DMS153 (cell line): ENCODE measurements at places on chromosomes 3 and 15.

DNA sequence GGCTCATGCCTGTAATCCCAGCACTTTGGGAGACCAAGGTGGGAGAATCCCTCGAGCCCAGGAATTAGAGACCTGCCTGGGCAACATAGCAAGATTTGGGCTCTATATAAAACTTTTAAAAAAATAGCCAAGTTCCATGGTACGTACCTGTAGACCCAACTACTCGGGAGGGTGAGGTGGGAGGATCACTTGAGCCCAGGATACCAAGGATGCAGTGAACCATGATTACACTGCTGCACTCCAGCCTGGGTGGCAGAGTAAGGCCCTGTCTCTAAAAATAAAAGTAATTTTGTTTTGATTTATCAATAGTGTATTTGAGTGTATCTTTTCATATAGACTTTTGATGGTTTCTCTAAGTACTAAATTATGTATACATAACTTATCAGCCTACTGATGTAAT lies 63.1 kb downstream of the LSM3 start:
- no peak for DNase-seq

DNA sequence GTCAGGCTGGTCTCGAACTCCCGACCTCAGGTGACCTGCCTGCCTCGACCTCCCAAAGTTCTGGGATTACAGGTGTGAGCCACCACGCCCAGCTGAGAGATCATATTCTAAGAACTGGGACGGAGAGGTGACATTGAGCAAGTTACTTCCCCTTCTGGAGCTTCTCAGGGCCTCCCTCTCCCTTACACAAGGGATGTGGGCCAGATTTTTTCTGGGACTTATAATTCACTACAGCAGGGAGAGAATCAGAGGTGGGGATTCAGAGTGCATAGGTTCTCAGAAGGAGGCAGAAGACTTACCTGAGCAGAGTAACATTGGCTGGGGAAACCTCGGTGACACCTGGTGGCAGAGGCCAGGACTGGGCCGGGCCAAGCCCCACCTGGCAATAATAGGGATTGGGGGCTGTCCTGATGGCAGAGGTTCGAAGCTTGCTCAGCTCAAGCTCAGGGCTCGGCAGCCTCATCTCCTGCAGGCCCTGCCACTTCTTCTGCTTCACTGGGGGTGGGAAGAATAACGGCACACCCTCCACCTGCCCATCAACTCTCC lies 6.8 kb downstream of the LTK start:
- no peak for DNase-seq

- no peak for DNase-seq
Observed at GRCh38 chr3:39211332-39212130, 19.1 kb upstream of the XIRP1 start.

DNA sequence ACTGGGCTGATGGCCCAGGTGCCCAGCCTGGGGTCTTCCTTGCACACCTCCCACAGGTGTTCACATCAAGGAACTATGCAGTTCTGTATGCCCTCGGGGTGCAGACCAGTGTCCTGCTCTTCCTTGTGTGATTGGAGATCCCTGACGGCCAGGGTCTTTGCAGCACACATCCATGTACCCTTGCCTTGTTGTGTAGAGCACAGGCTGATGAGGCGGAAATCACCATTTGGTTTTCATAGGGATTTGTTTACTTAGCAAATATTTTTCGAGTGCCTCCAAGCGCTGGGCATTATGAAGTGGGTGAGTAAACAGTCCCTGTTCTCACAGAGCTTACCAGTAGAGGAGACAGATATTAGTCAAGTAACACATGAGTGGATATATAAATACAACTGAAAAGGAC lies 209.3 kb upstream of the UMPS start:
- DNase-seq = peak; percentile 98

- DNase-seq = no peak
Observed at GRCh38 chr3:139778682-139779233, 101.0 kb upstream of the NMNAT3 start.

DNA sequence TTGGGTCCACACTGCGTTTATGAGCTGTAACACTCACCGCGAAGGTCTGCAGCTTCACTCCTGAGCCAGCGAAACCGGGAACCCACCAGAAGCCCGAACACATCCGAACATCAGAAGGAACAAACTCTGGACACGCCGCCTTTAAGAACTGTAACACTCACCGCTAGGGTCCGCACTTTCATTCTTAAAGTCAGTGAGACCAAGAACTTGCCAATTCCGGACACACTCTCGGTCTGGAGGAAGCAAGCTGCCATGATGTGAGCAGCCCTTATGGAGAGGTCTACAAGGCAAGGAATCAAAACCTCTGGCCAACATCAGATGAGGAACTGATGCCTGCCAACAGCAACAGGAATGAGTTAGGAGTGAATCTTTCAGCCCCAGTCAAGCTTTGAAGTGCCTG lies 62.9 kb downstream of the SLC28A2 start:
- DNase-seq = no peak

DNA sequence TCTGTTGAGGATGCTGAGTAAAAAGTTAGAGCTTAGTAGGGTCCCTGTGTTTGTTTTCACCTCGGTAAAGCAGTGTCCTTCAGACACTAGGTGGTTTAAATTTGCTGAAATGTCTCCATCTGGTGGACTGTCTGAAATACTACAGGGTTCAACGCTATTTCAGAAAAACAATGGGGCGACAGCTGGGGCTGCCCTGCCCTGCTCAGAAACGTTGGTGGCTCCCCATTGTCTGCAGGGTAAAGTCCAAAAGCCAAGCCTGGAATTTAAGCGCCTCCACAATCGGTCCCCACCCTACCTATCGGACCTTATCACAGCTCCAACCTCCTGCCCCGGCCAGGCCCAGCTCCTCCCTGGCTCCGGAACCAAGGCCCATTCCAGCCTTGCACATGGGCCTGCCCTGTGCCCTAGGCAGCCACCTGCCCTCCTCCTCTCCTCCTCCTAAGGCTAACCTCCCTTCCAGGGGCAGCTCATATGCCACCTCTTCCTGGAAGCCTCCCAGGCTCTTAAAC lies 4.3 kb upstream of the TSEN2 start:
- DNase-seq = no peak

DNA sequence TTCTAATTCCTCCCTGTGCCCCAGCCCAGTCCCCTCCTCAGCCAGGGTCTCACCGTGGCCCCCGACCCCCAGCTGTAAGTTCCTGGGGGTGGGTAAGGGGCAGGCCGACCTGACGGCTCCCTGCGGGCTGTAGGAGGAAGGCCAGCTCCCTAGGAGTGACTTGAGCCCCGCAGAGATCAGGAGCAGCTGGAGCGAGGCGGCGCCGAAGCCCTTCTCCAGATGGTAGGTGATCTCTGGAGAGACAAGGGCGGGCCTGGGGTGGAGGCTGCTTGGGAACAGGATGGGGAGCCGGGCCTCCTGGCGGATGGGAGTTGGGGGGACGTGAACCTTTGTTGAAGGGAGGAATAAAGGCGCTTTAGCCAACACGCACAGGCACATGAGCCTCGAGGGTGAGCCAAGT lies 4.2 kb downstream of the SLC28A1 start:
- no peak for DNase-seq

DNA sequence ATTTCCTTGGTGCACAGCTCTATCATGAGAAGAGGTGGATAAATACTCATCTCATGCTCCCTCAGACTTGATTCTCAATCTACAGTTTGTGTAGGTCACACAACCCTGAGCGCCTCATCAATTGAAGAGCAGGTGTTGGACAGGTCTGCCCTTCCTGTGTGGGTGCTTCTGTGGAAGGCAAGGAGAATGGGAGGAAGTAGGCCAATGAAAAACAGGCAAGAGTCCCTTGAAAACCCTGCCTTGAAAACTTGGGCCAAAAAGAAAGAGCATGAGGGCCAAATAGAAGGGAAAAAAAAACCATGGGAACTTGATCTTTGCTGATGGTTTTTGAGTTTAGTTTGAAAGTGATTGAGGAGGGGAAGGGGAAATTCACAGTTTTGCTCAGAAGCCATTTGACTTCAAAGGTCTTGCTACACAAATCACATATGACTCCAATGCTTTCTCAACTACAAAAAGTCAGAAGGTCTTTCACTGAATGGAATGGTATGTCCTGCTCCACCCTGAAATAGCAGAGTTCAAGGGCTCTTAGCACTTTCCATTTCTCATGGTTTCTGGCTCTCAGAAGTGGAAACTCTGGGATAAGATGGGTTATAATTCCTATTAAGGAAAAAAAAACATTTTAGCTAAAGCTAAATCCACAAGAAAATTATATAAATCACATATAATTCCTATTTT lies 37.2 kb upstream of the TM4SF1 start:
- DNase-seq = no peak

- DNase-seq = no peak
Observed at GRCh38 chr3:146493221-146493620, 23.9 kb upstream of the PLSCR2 start.

DNA sequence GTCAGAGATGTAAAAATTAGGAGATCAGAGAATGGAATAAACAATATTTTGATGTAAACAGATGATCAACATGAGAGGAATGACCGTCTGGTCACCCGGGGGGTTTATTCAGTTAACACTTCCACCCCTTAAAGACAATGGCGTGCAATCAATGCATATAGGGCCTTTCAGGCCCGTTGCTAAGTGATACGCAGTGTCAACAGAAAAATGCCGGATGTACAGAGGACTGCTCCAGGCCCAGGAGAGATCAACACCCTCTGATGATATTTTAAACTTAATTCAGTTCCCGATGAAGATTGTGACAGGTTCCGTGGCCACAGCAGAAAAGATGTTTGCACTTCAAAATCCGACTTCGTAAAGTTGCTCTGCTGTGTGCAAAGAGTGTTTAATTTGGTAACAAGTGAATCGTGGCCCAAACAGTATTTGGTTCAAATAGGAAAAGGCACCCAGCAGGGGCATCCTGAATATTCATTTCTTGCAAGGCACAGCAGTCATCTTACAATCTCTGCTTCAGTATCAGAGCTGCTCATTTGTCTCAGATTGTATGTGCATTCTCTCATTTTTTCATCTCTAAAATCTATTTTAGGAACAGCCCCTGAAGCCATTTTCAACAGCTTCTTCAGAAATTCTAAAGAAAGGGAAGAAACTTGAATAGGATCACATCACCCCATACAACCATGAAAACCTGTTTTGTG lies 72.6 kb downstream of the FOXB1 start:
- no peak for DNase-seq

GRCh38 chr15:25066708-25067107 lies 111.9 kb downstream of the SNRPN start:
- no peak for DNase-seq

- DNase-seq = no peak
Observed at GRCh38 chr15:29557171-29557570, 265.1 kb downstream of the TJP1 start.

DNA sequence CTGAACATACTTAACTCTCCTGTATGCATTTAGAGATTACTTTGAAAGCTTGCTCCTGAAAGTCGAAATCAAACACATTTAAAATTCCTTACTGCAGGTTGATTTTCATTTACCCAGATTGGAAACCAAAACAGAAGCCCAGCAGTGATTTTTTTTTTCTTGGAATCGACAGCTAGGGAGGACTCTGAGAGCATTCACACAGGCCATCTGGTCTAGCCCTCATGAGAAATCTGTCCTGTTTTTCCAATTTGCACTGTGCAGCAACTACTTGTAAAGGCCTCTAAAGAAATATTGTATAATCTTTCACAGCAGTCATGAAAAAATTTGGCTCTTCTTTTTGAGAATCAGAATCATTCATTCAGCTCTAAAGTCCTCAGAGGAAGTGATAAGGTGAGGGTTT lies 179.2 kb downstream of the KCNAB1 start:
- no peak for DNase-seq

DNA sequence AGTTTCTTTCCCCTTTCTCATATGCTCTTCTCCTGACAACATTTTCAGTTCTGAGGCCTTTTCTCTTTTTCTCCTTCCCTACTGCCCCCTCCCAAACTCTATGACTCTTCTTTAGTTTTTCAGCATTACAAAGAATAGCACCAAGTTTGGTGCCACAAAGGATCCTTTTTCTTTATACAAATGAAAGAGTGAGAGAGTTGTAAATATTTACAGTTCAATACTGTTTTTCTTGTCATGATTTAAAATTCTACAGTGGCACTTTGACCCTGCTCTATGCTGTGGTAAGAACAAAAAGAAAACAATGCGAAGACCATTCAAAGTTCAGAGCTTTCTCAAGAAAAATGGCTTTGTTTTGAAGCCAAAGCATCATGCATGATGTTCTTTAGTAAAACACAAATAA lies 667.9 kb upstream of the SGO1 start:
- DNase-seq = no peak

GRCh38 chr15:89985111-89985510 lies 16.0 kb upstream of the ZNF710 start:
- DNase-seq = no peak

- DNase-seq = no peak
Observed at GRCh38 chr15:94265982-94266381, 34.6 kb downstream of the MCTP2 start.

DNA sequence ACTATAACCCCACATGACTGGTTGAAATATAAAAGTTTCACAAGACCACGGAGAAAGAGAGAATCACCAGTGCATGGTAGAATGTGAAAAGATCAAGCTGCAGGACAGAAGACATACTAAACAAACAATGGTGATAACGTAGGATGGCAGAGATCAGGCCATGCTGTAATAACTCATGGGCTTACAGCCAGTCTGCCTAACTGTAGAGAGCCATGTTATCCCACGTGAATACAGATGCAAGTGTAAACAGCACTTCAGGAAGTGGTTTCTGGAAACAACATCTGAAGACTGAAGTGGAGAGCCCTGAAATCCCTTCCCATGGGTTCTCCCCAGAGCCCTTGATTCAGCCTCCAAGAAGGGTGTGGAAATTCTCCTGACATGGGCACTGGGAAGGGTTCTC lies 103.2 kb upstream of the SLCO2A1 start:
- DNase-seq = peak; percentile 17

GRCh38 chr15:58957101-58957973 lies 23.9 kb upstream of the SLTM start:
- peak; percentile 8 for DNase-seq

DNA sequence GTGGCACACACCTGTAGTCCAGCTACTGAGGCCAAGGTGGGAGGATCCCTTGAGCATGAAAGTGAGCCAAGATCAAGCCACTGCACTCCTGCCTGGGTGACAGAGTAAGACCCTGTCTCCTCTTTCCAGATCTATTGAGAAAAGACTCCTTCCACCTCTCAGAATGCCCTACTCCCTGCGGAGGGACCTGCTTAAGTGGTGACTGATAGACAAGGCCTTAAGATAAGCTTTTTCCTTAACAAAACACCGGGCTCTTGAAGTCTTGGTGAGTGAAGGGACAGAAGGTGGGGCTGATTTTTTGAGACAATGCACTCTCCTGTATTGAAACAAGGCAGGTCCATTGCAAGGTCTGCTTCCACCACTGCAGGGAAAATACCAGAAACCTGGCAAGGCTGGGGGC lies 338.4 kb upstream of the FRG2C start:
- DNase-seq = no peak

DNA sequence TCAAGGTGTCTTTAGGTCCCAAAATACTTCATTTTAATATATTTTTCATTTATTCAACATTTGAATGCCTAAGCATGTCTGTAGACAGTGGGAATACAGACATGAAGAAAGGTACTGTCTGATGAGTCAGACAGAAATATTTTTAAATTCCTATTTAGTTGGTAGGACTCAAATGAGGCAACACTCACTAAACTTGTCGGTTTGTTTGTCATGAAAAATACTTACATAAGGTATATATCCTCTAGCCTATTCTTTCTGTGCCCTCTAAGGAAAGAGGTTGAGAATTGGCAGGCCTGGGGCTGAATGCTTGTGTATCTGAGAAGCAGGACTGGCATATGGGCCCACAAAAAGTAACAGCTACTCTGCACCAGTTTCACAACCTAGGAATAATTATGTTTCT lies 423.6 kb upstream of the MDFIC2 start:
- DNase-seq = no peak
